Right ventricle myocardium superior (tissue), 1 donor: ENCODE measurements at places on chromosomes 16 and 17.

DNA sequence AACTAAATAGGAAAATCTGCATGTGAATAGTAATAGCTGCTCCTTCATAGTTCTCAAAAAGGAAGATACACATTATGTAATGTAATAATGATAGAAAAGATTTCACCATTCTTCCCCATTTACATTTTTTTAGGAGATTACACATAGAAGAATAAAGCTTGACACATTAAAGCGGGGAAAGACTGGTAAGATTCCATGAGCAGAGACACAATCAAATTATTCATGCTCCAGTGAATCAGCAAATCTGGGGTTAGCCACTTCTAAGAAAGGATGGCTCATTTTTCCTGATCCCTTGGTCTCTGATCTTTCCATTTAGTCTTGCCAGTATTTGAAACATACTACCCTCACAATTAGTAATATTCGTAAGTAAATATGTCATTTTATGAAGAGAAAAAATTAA, 81.9 kb downstream of the CA4 start:
- no peak for DNase-seq

DNA sequence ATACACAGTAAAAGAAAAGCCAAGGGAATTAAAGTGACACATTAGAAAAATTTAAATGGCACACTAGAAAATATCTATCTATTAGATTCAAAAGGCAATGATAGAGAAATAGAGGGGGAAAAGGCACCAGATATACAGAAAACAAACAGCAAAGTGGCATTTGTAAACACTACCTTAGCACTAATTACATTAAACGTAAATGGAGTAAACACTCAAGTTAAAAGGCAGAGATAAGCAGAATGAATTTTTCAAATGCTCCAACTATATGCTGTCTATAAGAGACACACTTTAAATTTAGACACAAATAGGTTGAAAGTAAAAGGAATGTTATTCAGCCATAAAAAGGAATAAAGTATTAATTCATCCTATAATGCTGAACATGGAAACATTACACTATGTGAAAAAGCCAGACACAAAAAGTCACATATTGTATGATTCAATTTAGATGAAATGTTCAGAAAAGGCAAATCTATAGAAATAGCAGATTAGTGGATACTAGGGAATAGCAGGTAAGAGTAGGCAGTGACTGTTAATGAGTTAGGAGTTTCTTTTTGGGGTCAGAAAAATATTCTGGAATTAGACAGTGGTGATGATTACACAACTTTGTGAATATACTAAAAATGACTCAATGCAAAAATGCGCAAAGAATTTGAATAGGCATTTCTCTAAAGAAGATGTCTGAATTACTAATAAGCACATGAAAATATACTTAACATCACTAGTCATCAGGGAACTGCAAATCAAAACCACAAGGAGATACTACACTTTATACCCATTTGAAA, 92.4 kb downstream of the BRIP1 start:
- DNase-seq: no peak

DNA sequence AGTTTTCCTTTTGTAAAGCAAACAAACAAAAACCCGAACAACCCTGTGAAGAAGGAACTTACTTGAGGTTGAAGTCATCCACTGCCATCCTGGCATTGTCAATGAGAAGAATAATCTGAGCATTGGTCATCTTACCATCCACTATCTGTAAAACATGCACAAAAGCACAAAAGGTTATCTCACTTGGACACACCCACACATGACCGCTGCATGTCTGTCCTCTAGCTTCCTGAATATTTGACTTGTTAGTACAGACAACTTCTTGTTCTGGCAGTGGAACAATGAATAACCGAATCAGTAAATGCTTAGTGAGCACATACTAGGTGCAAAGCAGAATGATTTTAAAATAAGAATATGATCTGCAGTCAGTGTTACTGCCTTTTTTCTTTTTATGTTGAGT, 6.1 kb downstream of the KRT23 start:
- no peak for DNase-seq

GRCh38 chr16:77998350-77999023, 23.9 kb upstream of the CLEC3A start:
- DNase-seq: no peak

- DNase-seq: no peak
These were observed 56.6 kb downstream of the RGS9 start for GRCh38 chr17:65193716-65194293.

DNA sequence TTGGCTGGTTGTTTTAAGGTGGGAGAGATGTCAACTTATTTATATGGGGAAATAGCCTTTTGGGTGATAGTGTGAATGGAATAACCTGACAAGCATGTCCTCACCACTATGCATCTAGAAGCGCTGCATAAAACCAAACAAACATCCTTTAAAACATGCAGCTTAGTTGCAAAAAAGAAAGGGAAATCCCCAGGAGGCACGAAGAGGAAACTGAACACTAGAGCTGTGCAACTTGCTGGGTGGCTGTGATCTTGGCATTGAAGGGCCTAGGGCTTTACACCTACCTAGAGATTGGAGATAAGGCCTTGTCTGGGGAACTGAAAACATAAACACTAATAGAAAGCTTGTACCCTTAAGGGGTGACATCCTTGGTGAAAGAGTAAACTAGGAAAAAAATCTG, 7.3 kb downstream of the C16orf54 start:
- no peak for DNase-seq

DNA sequence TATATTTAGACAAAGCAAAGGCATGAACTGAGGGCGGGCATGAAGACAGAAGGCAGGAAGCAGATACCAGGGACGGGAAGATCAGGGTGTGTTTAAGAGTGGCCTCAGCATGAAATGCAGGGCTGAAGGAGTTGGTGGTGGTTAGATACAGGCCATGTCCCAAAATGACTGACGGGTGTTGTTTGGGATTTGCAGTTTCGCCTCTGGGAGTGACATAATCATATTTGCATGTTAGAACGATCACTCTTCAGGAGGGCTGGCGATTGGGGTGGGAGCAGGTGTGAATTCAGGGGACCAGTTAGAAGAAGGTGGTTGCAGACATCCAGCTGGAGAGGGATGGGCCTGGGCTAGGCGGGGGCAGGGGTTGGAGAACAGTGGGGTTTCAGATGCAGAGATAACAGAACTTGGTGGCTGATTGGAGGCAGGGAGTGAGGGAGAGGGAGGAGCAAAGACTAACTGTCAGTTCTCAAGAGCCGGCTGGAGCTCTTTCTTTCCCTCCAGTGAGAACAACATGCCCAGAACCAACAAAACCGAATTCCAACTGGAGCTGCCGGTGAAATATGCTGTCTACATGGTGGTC, 27.2 kb upstream of the ITGAX start:
- no peak for DNase-seq

DNA sequence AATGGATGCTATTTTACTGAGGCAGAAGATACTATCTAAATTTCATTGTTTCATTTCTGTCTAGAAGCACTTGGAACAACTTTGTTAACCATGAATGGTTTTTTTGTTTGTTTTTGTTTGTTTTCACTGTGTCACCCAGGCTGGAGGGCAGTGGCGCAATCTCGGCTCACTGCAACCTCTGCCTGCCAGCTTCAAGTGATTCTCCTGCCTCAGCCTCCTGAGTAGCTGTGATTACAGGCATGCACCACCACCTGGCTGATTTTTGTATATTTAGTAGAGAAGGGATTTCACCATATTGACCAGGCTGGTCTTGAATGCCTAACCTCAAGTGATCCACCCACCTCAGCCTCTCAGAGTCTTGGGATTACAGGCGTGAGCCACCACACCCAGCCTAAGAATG, 40.5 kb downstream of the ABHD15 start:
- no peak for DNase-seq

- no peak for DNase-seq
These were observed 832 bp downstream of the CARHSP1 start for GRCh38 chr16:8867932-8868415.

DNA sequence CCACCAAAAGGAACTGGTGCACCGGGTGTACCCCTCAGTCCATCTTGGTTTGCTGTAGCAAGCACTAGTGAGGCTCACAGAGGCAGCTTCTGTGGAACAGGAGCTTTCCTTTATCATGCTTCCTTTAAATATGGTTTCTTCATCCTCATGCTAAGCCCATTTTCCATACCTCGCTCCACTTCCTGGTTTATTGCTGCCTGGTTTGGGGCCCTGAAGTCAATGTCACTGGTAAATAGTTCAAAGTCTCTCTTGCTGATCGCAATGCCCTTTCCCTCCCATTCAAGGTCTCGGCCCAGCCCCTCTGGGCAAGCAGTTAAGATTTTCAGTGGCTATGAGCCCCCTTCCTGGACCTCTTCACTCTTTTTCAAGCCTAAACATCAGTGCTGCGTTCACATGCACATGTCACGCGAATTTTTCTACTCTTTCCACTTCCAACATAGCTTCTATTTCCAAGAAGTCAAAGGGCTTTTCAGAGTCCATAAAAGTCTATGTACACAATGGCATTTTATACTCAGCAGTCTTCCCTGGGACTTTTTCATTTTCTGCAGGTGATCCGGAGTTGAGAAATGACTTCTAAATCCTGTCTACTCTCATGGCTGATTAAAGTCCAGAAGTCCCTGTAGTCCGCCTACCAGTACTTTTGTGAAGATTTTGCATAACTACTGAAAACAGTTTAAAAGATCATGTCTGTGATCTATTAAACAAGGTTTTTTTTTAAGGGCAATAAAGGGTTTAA, 323.8 kb upstream of the ZFHX3 start:
- no peak for DNase-seq

DNA sequence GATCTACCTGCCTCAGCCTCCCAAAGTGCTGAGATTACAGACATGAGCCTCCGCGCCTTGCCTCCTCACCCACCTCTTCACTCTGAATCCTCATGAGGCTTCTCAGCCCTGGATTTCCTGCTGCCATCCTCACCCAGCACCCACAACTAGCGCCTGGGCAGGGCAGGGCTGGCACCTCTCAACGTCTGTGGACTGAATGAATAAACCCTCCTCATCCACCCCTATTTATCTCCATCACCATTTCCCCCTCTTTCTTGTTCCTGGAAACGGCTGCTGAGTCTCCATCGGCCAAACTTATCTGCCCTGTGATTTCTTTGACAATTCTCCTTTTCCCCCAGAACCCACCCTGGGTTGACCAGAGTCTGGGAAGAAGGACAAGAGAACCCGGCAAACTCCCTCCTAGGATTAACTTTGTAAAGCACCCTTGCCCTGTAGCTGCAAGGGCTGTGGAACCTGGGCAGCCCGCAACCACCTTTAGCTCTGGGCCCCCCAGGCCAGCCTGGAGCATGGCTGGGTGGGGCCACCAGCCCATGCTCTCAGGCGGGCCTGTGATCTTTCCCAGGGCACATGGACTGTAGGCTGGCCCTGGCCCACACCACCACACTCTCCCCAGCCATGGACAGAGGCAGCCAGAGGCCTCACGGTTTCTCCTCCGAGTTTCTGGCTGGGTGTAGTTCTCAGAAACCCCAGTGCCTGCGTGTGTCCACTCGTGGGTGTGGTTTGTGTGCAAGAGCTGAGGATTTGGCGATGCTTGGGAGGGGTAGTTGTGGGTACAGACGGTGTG, 2.4 kb downstream of the SPN start:
- DNase-seq: no peak

DNA sequence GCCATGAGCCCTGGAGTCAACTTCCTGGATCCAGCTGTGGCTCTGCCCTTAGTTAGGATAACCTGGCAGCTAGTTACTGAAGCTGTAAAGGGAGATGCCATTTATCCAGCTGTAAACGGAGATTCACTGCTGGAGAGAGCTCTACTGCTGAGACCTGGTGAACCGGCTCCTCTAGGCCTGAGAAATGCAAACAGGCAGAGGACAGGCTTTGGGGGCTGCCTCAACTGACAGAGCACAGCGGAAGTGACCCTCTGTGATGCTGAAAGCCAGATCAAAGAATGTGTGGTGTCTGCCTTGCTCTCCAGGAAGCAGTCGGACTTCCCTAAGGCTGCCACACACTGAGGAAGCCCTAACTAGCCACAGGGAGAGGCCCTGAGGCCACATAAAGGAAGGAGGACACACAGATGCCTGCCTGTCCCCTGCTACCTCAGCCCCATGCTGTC, 21.9 kb upstream of the GPRC5C start:
- no peak for DNase-seq

DNA sequence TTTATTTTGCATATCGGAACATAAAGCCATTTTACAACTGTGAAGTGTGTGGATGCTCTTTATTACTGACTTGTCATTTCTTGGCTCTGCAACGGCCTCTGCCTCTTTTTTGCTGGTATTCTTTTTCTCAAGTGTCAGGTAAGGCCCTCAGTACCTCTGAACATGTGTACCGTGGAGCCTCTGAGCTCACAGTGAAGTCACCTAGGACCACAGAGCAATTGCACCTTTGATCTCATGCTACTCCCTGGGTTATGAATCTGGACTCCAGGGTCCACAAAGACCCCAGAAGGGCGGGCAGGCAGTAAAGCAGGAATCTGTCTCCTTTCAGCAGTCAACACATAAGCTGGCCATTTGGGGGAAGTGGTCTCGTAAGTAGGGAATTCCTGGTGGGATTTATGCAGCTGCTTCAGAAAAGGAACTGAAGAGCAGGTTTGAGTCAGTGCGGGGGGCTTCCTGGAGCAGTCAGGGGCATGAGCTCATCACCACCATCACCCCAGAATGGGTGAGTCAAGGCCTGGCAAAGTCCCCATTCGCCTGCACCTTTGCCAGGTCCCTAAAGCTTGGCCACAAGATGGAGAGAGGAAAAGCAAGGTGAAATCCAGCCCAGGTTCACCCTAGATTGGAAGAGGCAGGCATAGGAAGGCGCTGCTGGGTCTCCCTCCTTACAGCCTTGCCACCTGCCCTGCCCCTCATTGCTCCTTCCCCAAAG, 33.0 kb downstream of the TBX4 start:
- DNase-seq: no peak

GRCh38 chr16:12965274-12965804, 63.9 kb downstream of the SHISA9 start:
- DNase-seq: no peak

- DNase-seq: no peak
These were observed 120.9 kb upstream of the CPHXL start for GRCh38 chr16:75847172-75847571.

DNA sequence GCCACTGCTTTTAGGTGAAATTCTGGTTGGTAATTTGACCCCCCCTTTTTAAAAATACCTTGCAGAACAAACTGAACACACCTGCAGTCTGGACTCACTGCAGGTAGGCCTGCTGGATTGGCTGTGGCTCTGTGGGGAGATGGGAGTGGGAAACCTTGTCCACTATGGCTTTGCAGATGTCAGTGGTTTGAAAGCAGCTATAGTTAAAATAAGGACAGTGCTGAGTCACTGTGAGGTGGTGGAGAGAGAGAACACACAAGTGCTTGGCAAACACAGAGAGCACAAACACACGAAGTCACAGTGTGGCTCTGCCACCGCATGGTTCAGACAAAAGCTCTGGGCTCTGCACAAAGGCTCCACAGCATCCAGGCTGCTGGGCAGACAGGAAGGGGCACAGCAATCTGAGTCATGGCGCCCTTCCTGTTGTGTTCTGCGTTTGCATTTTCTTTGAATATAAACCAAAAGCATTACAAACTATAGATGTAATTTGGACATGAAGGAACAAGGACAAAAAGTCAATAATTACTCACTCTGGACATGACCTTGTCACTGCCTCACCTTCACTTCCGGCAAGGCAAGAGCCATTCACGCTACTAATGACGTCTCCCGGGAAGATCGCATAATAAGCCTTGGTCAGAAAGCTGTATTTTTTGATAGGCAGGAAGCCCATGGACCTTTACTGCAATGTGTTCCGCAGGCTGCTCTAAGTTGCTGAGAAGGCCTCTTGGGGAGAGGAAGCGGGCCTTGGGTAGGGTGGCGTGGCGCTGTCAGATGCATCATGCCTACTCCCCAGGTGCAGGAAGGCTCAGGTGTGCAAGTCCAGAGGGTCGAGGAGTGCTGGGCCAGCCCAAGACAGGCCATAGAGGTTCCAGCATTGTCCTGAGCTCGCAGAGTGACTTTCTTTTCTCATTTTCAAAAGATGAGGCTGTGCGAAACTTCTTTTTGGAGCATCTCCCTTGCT, 60.1 kb upstream of the MED9 start:
- DNase-seq: no peak

- no peak for DNase-seq
These were observed 415.3 kb downstream of the KIF2B start for GRCh38 chr17:54237911-54238515.
